ENCODE measurements at places on chromosomes 12 and 14.

GRCh38 chr12:113420996-113421595 is 1.1 kb upstream of the SDSL start:
- peak; percentile 53 for DNase-seq

DNA sequence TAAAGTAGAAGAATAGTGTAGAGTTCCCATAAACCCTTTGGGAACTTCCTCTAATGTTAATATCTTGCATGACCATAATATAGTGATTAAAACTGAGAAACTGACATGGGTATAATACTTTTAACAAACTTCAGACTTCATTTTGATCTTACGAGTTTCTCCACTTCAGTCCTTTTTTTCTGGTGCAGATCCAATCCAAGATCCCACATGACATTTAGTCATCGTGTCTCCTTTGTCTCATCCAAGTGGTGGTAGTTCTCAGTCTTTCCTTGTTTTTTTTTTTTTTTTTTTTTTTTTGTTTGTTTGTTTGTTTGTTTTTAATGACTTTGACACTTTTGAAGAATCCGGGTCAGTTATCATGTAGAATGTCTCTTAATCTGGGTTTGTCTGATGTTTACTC is 179.2 kb downstream of the CACNA1C start:
- no peak for DNase-seq

- no peak for DNase-seq
These were observed 24.7 kb downstream of the RNF34 start for GRCh38 chr12:121424624-121424975.

DNA sequence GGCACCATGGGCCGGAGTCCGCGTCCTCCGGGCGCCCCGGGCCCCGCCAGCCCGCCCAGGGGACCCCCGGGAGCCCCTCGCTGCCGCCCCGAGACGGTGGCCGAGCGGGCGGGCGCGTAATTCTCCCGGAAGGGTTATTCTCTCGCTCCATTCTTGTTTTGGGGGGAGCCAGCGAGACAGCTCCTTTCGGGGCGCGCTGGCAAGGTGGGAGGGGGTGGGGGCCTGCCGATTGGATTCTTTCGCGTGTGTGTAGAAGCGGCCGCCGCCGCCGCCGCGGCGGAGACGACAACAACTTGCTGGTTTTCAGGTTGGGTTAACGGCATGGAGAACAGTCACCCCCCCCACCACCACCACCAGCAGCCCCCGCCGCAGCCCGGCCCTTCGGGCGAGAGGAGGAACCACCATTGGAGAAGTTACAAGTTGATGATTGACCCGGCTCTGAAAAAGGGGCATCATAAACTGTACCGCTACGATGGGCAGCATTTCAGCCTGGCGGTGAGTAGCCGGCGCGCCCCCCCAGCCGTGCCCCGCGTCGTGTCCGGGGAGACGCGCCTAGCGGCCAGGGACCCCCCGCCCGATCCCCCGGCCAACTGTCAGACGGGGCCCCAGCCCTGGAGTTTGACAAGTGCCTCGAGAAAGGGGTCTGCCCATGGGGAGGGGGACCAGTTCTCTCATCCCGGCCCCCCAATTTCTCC is 755 bp downstream of the SETD1B start:
- DNase-seq, result peak; percentile 68

- no peak for DNase-seq
These were observed 173.0 kb upstream of the WSCD2 start for GRCh38 chr12:107955966-107956643.

GRCh38 chr14:96178461-96179321 is 25.9 kb upstream of the BDKRB2 start:
- no peak for DNase-seq

DNA sequence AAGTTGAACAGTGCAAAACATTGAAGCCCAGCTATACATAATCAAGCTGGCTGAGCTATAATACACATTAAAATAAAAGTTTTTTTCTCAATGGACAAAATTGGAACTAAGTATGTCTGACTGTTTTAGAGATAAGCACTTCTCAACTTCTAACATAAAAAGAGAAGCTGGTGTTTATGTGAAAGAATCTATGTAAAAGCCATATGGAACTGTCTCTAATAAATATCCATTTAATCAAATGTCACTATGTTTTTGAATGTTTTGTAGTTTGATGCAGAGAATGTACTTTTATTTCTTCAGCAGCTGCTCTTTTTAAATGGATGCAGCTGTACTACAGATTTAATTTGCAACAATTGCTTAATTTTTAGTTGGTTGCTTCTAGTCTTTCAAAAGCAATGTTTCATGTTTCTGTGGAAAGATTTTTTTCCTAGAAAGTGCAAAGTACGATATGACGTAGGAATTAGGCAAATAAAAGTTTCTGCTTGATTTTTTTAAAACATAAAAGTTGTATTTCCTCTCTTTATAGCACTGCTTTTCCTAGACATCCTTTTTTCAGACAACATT is 114.2 kb downstream of the PDE3A start:
- DNase-seq, result no peak

DNA sequence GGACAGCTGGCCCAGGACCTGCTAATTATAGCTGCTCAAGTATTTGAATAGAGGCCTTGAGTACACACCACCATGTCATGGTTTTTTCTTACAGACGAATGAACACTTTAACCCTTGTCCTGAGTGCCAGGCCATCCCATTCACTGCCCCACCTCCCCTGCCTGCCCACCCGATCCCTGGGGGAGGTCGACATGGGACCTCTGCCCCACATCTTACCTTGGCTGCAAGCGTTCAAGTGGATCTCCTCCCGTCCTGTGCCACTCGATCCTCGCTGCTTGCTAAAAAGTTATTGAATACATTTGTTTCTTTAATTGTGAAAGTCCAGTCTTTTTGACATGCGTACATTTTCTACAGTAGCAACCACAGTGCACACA is 10.3 kb downstream of the RTL1 start:
- DNase-seq, result no peak

GRCh38 chr12:132100306-132101065 is 43.6 kb downstream of the DDX51 start:
- DNase-seq, result no peak

- peak; percentile 58 for DNase-seq
These were observed 10.6 kb downstream of the ITGB7 start for GRCh38 chr12:53196486-53196885.

- no peak for DNase-seq
These were observed 100.4 kb downstream of the IRF2BPL start for GRCh38 chr14:76927971-76928700.

- peak; percentile 85 for DNase-seq
These were observed 203.1 kb upstream of the PPFIA2 start for GRCh38 chr12:81962126-81962856.

DNA sequence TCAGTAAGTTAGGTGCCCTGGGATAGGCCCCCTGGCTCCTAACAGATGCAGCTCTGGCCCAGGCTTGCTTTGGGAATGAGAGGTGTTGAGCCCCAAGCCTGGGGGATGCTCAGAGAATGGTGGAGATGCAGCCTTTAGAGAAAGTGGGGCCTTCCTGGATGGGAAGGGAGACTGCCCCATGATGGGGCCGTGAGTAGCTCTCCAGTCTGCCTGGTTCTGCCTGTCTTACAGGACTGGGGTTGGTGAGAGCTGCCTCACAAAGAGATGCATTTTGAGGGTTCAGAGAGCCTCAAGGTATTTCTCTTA is 523 bp upstream of the VRTN start:
- DNase-seq, result no peak

- DNase-seq, result peak; percentile 16
These were observed 264.9 kb downstream of the CCER1 start for GRCh38 chr12:90690120-90690519.

- no peak for DNase-seq
These were observed 142.5 kb upstream of the LMNTD1 start for GRCh38 chr12:25695574-25695973.

DNA sequence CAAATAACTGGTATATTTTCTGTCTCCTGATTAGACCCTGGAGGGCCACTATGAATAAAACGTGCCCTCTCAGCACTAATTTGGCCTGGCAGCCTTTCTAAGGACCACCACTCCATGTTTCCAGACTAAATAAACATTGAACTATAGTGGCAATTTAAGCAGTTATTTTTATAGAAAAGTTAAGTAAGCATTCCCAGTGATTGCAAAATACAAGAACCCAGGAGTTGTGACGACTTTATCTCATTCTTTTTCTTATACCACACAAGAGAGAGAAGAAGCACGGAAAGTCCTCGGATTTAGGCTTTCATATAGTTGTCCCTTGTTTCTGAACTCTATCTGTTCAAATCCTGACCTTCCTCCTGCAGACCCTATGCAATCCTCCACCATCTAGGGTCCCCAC is 23.1 kb upstream of the STRAP start:
- DNase-seq, result no peak

DNA sequence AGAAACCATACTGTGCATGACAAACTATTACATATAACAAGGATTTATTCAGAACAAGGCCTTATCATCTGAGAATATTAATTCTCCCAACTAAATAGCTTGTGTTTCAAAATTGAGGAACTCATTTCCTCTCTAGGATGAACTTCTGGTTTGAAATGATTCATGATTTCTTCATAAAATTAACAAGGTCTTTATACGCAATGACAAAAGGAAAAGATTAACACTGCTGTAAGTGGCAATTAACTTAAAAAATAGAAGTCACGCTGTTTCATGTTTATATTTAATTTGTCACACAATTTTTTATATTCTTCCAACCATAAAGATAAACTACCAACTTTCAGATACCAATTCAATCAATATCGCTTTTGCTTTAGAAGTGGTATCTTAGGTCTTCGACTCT is 80.8 kb downstream of the GRIP1 start:
- peak; percentile 67 for DNase-seq

DNA sequence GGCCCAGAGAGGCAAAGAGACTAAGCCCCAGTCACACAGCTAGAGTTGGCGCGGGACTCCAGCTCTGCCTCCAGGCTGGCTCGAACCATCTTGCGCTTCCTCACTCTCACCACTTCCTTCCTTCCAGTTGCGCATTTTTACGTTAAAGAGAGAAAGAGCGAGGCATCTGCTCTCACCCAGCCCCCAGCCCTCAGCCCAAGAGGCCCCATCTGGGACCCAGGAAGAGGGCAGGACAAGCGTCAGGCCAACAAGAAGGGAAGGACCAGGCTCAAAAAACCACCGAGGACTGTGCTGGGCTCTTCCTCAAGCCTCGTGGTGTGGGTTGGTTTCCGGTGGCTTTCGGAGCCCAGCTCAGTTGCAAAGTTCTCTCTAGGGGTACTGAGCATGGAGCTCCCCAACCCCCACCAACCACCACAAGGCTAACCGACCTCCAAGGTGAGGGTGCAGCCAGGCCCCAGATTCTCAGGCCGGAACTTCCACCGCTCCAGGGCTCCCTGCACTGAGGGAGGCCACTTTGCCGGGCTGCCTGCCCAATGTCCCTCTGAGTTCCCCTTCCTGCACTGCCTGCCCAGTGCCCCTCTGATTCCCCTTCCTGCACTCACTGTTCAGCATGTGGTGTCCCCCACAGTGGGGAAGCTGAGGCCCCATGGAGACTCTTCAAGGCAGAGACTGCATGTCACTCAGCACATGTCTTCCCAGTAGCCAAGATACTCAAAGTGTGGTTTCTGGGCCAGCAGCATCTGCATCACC is 35.9 kb downstream of the TESC start:
- DNase-seq, result no peak

DNA sequence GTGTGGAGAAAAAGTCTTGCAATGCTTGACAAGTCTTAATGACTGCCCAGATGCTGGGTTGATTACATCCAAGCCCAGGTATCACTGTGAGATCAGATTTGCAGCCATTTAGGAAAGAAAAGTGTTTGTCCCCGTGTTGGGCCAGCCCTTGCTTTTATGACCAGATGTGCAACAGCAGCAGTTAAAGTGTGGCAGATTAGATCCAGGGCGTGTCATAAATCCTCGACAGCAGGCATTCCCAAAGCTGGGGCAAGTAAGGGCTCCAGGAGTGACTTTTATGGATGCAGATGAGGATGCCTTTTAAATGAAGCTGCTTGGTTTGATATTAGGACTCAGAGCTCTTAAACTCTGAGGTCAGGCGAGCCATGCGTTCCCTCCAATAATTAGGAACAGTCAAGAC is 1.7 kb downstream of the SMOC1 start:
- peak; percentile 82 for DNase-seq

- DNase-seq, result no peak
These were observed 8.9 kb downstream of the WNK1 start for GRCh38 chr12:761256-761655.

GRCh38 chr12:4909734-4910501 is at the start of gene KCNA1:
TSS of gene KCNA1 (plus strand) at chr12:4909905. CDS start at chr12:4911379, 1,474 bp downstream.
- DNase-seq, result peak; percentile 93

GRCh38 chr12:54475537-54475936 is 2.1 kb upstream of the GTSF1 start:
- no peak for DNase-seq

DNA sequence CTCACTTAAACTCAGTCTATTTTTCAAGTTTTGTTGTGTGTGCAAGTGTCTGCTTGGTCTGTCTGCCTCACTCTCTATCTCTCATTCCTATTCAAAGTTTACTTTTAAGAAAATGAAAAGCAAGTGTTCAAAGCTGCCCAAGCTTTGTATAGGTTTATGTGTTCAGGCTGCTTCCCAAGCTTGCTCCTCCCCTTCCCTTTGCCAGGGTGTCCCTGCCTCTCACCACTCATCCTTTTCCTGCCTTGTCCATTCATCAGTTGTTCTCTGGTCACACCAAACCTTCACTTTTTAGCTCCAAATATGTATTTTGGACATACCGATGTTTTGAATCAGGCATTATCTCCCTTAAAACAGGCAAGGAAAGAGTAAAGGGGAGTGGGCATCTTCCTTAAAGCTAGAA is 41.3 kb downstream of the STK38L start:
- DNase-seq, result peak; percentile 13

GRCh38 chr14:27435923-27436670 is 838.3 kb upstream of the NOVA1 start:
- no peak for DNase-seq

GRCh38 chr12:89750389-89751351 is 42.0 kb upstream of the ATP2B1 start:
- peak; percentile 22 for DNase-seq

GRCh38 chr14:21042918-21043317 is 756 bp downstream of the RNASE7 start:
- DNase-seq, result no peak

DNA sequence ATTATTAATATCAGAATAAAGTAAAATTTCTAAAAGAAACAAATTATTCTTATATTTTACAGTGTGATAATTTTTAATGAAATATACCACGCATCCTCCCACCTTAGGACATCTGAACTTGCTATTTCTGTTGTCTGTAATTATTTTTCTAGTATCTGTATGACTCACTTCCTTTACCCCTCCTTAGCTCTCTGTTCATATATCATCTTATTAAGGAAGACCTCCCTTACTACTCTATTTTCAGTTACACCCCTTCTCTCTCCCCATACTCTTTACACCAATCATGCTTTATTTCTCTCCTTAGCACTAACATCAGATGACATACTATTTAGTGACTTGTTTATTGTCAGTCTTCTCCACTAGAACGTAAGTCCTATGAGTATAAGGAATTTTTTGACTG is 34.2 kb upstream of the C12orf50 start:
- DNase-seq, result no peak

GRCh38 chr14:90454041-90455000 is 57.5 kb downstream of the CALM1 start:
- peak; percentile 85 for DNase-seq

- no peak for DNase-seq
These were observed 34.8 kb downstream of the TUNAR start for GRCh38 chr14:95911456-95911855.

DNA sequence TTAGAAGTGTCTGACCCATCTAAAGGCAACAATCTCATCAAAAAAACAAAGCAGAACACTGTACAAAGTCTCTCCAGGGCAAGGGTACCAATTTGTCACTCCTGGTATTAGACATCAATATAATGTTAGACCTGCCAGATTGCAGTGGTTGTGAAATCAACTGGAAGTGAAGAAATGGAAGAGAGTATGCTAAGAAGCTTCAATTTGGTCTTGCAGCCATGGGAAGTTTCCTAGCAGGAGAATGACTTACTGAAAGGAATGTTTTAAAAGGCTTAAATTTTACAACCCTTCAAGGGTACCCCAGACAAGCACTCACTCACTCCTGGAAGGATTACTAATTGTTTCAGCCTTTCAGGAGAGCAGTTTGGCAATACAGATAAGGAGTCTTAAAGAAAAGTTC is 18.9 kb downstream of the LLPH start:
- no peak for DNase-seq
